Tracheal epithelial cell (primary cell): ENCODE measurements at places on chromosomes 1 and 21. TPM values are rescaled to one million over a fixed set of nuclear protein-coding genes. Genes with fewer than 3 reads are reported as not detected.

The E2F2 gene
- under 0.01 and 0.24 TPM in 2 replicates for total RNA-seq

The HLX gene
- total RNA-seq: not detected in 2 replicates

The OR2L3 gene
- total RNA-seq: not detected in 2 replicates

The SPOCD1 gene
- 1.5 and 15.2 TPM in 2 replicates for total RNA-seq

The HTR6 gene
- total RNA-seq: not detected in 2 replicates

The MROH9 gene
- total RNA-seq: not detected in 2 replicates

The EPHA10 gene
- 0.24 TPM in 1 of 2 replicates, not detected in the other for total RNA-seq

The HCRTR1 gene
- total RNA-seq: under 0.01 TPM in 1 of 2 replicates, not detected in the other

The DISP1 gene
- total RNA-seq: 0.72 and 1.5 TPM in 2 replicates

The ZNF692 gene
- 22.0 and 28.4 TPM in 2 replicates for total RNA-seq

The CYP4X1 gene
- total RNA-seq: 0.21 TPM in 1 of 2 replicates, not detected in the other

The LSM10 gene
- 8.4 and 8.5 TPM in 2 replicates for total RNA-seq

The MNDA gene
- not detected in 2 replicates for total RNA-seq

The CTSK gene
- 1.3 and 1.7 TPM in 2 replicates for total RNA-seq

The ANKRD34A gene
- total RNA-seq: 1.1 TPM in 1 of 2 replicates, not detected in the other

The DNAJB4 gene
- 9.9 and 17.1 TPM in 2 replicates for total RNA-seq

The SLC44A3 gene
- total RNA-seq: 7.0 and 9.2 TPM in 2 replicates

The PLA2G2A gene
- not detected in 2 replicates for total RNA-seq

The ANKRD35 gene
- total RNA-seq: 0.24 and 2.6 TPM in 2 replicates

The S100A10 gene
- 165 and 194 TPM in 2 replicates for total RNA-seq

The CYP4B1 gene
- 0.72 TPM in 1 of 2 replicates, not detected in the other for total RNA-seq

The RAP1GAP gene
- total RNA-seq: 1.2 and 1.5 TPM in 2 replicates

The CASQ2 gene
- total RNA-seq: under 0.01 TPM in 1 of 2 replicates, not detected in the other

The CDK11A gene
- total RNA-seq: 3.4 and 14.2 TPM in 2 replicates

The GPR37L1 gene
- total RNA-seq: under 0.01 TPM in 1 of 2 replicates, not detected in the other

The AGO1 gene
- 5.3 and 5.5 TPM in 2 replicates for total RNA-seq

The NBPF6 gene
- total RNA-seq: not detected in 2 replicates

The CFAP57 gene
- 0.24 and 1.9 TPM in 2 replicates for total RNA-seq

The OR10Z1 gene
- not detected in 2 replicates for total RNA-seq

The TMCO2 gene
- 0.96 TPM in 1 of 2 replicates, not detected in the other for total RNA-seq

The CHD5 gene
- 0.24 TPM in 1 of 2 replicates, not detected in the other for total RNA-seq

The NBPF14 gene
- total RNA-seq: 25.8 and 27.3 TPM in 2 replicates

The SNRPE gene
- 44.3 and 57.4 TPM in 2 replicates for total RNA-seq

The RPS27 gene
- 1,885 and 2,803 TPM in 2 replicates for total RNA-seq

The PDC gene
- not detected in 2 replicates for total RNA-seq

The OR2M3 gene
- total RNA-seq: not detected in 2 replicates

The GJA5 gene
- 0.24 TPM in 1 of 2 replicates, not detected in the other for total RNA-seq

The GCSAML gene
- not detected in 2 replicates for total RNA-seq

The STIL gene
- 1.7 and 2.9 TPM in 2 replicates for total RNA-seq

The UCHL5 gene
- 26.0 and 28.2 TPM in 2 replicates for total RNA-seq

The CFHR3 gene
- not detected in 2 replicates for total RNA-seq

The TCHH gene
- under 0.01 TPM in 2 replicates for total RNA-seq

The UMODL1 gene
- total RNA-seq: not detected in 2 replicates

The NUF2 gene
- total RNA-seq: 0.21 and 2.7 TPM in 2 replicates

The OR2T33 gene
- total RNA-seq: not detected in 2 replicates

The CCDC181 gene
- 0.21 and 0.24 TPM in 2 replicates for total RNA-seq

The PTPN7 gene
- total RNA-seq: not detected in 2 replicates

The ZYG11A gene
- 0.48 TPM in 1 of 2 replicates, not detected in the other for total RNA-seq

The AMY2A gene
- total RNA-seq: not detected in 2 replicates

The TMEM51 gene
- total RNA-seq: 5.5 and 26.0 TPM in 2 replicates

The HMGN1 gene
- total RNA-seq: 233 and 254 TPM in 2 replicates

The CDCA8 gene
- 0.64 and 1.4 TPM in 2 replicates for total RNA-seq
